Thymus (tissue), 14 donors: ENCODE measurements at places on chromosomes 1 and 21. TPM values are rescaled to one million over a fixed set of nuclear protein-coding genes. Genes with fewer than 3 reads are reported as not detected.

PROX1 gene
- 0.27 TPM for polyA plus RNA-seq

PSMB4 gene
- polyA plus RNA-seq = 371 TPM

S100A9 gene
- 1,119 TPM for polyA plus RNA-seq

ZNF683 gene
- 2.1 TPM for polyA plus RNA-seq

CD84 gene
- polyA plus RNA-seq = 5.9 TPM

S100A6 gene
- polyA plus RNA-seq = 654 TPM

LORICRIN gene
- polyA plus RNA-seq = 8.6 TPM
